RPMI7951 (cell line): ENCODE measurements at places on chromosomes 3 and 15. TPM values are rescaled to one million over a fixed set of nuclear protein-coding genes. Genes with fewer than 3 reads are reported as not detected.

DNA sequence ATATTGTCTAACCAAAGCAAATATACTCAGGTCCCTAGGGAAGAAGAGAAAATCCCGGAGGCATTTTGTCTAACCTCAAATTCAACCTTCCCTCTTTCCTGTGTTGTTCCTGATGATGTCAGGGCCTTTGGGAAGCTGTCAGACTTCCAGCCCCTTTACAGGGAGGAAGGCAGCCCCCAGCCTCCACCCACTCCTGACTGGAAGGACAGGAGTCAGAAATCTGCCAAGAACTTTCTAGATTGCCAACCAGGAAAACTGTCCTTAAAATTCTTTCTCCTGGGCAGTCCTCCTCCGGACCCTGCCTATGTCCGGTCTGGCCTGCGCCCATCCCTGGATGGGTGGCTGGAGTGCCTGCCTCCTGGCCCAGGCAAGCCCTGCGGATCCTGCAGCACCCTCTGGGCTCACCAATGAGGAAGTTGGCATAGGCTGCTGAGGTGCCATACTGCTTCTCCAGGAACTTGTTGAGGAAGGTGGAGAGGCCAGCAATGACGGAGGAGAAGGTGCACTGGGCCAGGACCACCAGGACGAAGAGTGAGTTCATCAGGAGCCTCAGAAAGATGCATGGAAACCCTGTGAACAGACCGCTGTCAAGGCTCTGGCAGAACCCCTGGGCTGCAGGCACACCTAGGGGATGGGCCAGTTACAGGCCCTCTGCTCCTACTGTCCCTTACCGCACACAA, 52.6 kb upstream of the RAB6B start:
- DNase-seq, result no peak

DNA sequence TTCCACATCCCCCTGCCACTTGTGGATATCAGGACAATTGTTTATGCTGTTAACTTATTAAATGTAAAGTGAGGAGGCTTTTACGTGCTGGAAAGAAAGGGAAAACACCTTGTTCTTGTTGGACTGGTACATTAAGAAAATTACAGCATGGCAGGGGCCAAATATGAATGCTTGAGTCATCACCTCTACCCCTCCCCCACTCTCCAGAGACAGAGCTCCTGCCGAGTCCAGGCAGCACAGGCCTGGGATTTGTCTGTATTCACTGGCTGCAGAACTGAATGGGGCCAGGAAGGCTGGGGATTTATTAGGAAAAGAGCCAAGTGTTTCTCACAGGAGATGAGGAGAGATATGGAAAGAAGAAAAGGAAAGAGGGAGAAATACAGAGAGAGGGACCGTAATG, 308.9 kb downstream of the EPHB1 start:
- no peak for DNase-seq

DNA sequence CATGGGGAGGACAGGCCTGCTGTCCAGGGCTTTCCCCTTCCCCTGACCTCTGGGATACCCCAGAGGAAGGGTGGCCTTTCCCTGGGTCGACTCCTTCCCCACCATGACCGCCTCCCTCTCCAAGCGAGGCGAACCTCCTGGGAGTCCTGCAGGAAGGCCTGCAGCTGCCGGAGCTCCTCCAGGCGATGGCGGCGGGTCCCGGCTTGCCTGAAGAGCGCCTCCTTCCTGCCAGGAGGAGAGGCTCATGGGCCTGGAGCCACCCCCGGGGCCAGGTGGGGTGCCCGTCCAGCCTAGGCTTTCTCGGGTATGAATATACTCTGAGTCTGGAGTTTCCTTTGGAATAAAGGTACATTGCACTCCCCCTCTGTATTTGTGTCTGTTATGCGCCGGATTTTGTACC, 20.1 kb downstream of the PLA2G4B start:
- DNase-seq, result no peak

DNA sequence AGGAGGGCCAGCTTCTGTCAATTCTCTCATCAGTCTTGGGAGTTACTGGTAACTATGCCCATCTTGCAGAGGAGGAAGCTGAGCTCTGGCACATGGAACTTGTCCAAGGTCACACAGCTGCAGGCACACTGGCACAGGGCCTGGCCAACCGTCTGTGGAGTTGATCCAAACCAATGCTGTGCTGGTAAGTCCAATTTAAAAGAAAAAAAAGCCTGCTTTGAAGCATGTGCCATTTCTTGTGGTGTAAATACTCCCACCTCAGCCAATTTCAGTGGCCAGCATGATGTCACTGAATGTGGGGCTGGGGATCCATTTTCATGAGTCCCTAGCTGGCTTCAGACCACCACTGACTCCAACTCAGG, 83.4 kb downstream of the CHSY1 start:
- DNase-seq, result no peak

GRCh38 chr15:90981681-90982080, 12.7 kb downstream of the PRC1 start:
- DNase-seq, result no peak

DNA sequence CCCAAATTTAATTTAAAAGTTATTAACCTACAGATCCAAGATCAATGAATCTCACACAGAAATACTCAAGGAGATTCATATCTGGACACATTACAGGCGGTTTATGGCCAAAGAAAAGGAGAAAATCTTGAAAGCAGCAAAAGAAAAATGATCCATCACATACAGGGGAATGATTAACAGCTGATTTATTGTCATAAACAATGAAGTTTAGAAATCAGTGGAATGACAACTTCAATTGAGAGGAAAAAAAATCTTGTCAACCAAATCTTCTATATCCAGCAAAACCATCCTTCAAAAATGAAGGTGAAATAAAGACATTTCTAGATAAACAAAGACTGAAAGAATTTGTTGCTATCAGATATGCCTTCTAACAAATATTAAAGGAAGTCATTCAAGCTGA, 156.2 kb upstream of the SEMA6D start:
- no peak for DNase-seq

GRCh38 chr3:58531956-58532355, 5.0 kb downstream of the ACOX2 start:
- DNase-seq, result peak; percentile 57

DNA sequence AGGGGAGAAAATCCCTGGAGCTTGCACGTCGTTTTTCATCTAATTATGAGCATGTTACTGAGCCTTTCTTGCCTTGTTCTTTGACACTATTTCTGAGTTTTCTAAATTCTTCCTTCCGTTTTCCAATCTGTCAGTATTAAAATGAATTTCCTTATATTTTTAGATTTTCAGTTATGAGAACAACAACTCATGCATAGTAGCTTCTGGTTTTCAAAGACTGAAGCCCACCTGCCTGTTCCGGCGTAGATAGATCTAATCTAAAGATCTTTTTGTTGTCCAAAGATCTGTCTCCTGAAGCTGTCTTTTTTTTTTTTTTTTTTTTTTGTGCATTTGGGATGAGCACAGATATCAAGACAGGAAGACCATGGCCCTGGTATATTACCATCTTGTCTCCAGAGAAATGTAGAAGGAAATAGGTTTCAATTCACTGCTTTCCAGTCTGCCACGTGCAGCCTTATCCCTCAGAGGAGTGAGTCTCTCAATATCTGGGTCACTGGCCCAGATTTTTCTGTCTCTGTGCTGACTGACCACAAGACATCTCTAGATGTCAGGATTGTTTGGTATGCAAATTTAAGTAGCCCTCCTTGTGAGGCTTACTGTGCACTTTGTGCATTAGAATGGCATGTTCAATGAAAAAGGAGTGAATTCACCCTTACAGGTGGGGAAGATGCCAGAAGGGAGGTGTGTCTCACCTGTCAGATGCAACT, 222.3 kb upstream of the TMC3 start:
- DNase-seq, result no peak

GJD2 gene
- total RNA-seq, result not detected in 2 replicates

DNA sequence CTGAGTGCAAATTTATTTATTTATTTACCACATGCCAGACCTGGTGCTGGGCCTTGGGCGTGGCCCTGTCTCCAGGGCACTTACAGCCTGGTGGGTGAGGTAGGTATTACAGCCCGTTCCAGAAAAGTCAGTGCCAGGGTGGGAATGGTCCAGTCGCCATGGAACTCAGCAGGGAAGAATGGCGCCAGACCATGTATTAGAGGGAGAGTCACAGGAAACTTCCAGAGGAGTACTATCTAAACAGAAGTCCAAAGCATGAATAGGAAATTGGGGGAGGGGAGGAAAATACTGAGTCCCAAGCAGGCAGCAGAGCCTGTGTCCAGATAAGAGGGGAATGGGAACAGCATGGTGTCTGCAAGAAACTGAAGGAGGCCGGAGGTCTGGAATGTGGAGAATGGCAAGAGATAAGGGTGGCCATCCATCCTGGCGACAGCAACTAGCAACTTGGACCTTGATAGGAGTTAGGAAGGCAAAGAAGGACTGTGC, 27.0 kb downstream of the SH3BP5 start:
- DNase-seq, result no peak

EFCC1 gene
- total RNA-seq, result not detected in 2 replicates

GRCh38 chr3:157174290-157174648, 14.3 kb upstream of the CCNL1 start:
- DNase-seq, result no peak

GRCh38 chr15:74136814-74137536, 6.6 kb downstream of the ISLR2 start:
- no peak for DNase-seq

GRCh38 chr3:172189987-172190603, 150.7 kb downstream of the FNDC3B start:
- no peak for DNase-seq

- DNase-seq, result peak; percentile 40
These were observed 17.6 kb downstream of the PODXL2 start for GRCh38 chr3:127646501-127647046.

DNA sequence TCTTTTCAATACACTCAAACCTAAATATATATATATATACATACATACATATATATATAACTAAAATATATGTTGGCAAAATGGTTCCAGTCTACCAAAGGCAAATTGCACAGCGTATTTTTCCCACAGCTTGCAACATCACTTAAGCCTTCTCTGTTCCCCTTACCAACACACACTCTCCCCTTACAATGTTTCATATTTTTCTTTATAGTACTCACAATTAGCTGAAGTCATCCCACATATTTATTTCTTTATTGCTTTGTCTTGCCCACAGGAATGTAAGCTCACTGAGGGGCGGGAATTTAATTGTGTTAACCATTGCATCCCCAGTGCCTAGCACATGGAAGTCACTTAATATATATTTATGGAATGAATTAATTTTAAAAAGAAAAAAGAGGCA, 288.3 kb downstream of the ULK4 start:
- no peak for DNase-seq

GRCh38 chr15:74748322-74748946, at the start of gene CYP1A2:
Gene CYP1A2, plus strand, starts transcription at chr15:74748845. Its CDS starts 894 bp downstream, at chr15:74749739.
- no peak for DNase-seq

CAND2 gene
- total RNA-seq, result under 0.01 and 0.29 TPM in 2 replicates

ATP8B4 gene
- total RNA-seq, result 0.29 and 0.36 TPM in 2 replicates

CATSPER2 gene
- total RNA-seq, result 0.60 and 1.9 TPM in 2 replicates

GRCh38 chr15:49438962-49439631, 16.1 kb downstream of the FGF7 start:
- DNase-seq, result no peak

EPHB3 gene
- total RNA-seq, result 4.0 and 5.5 TPM in 2 replicates

DNA sequence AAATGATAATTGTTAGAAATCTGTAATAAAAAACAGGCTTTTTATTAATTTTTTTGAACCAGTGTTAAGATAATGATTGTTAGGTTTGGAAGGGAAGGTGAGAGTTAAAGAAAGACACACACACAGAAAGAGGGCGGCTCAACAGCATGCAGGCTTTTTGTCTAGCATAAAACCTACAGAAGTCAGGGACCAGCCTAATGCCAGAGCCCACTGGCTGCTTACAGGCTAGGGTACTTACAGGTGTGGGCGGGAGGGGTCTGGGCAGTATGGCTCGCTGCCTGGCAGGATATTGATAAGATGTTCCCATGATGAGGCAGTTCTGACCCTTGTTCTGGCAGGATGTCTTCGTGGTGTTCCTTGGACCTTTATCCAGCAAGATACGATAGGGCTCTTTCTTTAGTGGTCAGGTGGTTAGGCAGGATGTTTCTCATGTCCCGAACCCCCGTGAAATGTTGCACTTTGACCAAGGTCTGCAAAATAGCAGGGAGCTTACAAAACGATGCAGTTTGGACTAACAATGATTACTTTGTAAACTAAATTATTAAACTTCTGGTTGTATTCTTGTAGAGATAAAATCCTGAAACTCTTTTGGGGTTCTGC, 84.7 kb downstream of the DCUN1D1 start:
- DNase-seq, result no peak

- DNase-seq, result no peak
These were observed 116.8 kb upstream of the CNTN6 start for GRCh38 chr3:976006-976405.

WNT5A gene
- 193 and 213 TPM in 2 replicates for total RNA-seq

- no peak for DNase-seq
These were observed 60.4 kb downstream of the UQCC5 start for GRCh38 chr3:52596658-52597265.

UPK1B gene
- total RNA-seq, result not detected in 2 replicates

ZNF80 gene
- total RNA-seq, result not detected in 2 replicates

DNA sequence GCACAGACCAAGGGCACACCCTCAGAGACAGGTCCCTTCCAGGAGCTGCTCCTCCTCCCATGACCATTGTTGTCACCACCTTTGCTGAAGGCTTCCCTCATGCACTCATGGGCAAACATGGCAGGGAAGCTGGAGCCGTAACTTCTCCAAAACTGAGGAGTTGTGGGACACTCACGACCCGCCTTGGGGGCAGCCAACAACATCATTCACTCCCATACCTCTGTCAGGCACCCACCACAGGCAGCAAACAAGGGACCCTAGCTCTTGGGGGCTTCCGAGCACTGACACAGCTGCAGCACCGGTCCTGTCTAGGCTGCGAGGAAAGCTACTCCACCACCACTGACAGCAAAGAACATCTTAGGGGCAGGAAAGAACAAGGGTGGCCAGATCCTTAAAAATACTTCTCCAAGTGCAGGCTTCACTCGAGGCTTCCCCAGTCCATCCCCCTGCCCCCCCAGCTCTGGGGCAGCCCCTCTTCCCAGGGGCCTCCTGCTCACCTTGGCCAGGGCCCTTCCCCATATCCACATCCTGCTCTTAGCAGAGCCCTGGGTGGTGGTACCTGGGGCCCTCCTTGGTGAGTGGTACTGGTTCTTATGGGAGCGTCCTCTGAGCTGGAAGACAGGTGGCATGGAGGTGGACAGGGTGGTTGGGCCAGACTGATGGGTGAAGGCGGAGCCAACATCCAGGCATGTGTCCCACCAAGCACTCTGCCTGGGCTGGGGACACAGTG, 28.0 kb upstream of the DUSP7 start:
- no peak for DNase-seq

PRR23E gene
- total RNA-seq, result not detected in 2 replicates
